ENCODE measurements at places on chromosomes 11 and 22. TPM values are rescaled to one million over a fixed set of nuclear protein-coding genes. Genes with fewer than 3 reads are reported as not detected.

Gene SELENOM
- total RNA-seq = 2.2 TPM

Gene CBLIF
- not detected for total RNA-seq

Gene BTBD18
- total RNA-seq = not detected

Gene CNIH2
- total RNA-seq = 1.2 TPM

Gene TRPM5
- total RNA-seq = not detected

Gene PATE4
- not detected for total RNA-seq

GRCh38 chr11:33257897-33258630, 883 bp downstream of the HIPK3 start:
- no peak for DNase-seq

GRCh38 chr11:128904656-128905344, 13.6 kb downstream of the KCNJ5 start:
- DNase-seq = no peak

GRCh38 chr11:82533628-82534327, 199.9 kb downstream of the FAM181B start:
- DNase-seq = no peak

DNA sequence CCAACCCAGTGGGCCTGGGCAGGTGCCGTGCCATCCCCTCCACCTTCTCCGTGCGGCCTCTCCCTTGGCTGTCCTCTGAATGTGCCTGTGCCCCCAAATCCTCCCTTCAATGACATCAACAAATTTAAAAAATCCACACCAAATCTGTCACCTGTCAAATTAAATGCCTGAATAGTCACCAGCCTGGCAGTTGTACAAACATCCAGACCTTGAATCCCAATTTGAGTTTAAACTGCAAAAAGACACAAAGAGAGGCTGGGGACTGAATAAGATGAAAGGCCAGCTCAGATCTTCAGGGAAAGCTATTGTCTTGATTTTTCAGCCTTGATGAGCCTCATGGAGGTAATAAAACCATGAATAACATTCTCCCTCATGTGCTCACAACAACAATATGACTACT, 194.7 kb downstream of the KIRREL3 start:
- DNase-seq = no peak

GRCh38 chr11:134531327-134532130, 119.5 kb upstream of the B3GAT1 start:
- DNase-seq = no peak

All from GM12878 (cell line).